ENCODE measurements at places on chromosomes 2 and 18.

DNA sequence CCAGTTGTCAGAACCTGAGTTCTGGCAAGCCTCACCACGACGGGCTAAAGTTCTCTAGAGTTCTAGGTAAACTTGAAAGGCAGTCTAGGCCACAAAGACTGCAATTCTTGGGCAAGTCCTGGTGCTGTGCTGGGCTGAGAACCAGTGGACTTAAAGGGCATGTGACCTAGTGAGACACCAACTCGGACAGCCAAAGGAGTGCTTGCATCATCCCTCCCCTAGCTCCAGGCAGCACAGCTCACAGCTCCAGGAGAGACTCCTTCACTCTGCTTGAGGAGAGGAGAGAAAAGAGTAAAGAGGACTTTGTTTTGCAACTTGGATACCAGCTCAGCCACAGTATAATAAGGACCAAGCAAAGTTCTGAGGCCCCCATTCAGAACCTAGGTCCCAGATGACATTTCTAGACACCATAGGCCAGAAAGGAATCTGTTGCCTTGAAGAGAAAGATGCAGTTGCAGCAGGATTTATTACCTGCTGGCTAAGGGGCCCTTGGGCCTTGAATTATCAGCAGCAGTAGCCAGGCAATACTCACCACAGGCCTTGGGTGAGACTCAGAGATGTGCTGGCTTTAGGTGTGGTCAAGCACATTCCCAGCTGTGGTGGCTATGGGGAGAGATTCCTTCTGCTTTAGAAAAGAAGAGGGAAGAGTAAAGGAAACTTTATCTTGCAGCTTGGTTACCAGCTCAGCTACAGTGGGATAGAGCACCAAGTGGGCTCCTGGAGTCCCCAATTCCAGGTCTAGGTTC, 51.8 kb downstream of the UPP2 start:
- DNase-seq = no peak

- no peak for DNase-seq
Observed at GRCh38 chr2:134836986-134837385, 1.4 kb upstream of the ACMSD start.

- DNase-seq = no peak
Observed at GRCh38 chr2:9720352-9721093, 89.7 kb upstream of the YWHAQ start.

- no peak for DNase-seq
Observed at GRCh38 chr2:169982929-169983328, 155.7 kb downstream of the UBR3 start.

- DNase-seq = no peak
Observed at GRCh38 chr18:864872-865273, 39.8 kb upstream of the ADCYAP1 start.

- DNase-seq = no peak
Observed at GRCh38 chr2:141331127-141331526, 799.7 kb downstream of the LRP1B start.

Data from vagina (tissue), 2 donors.